ENCODE measurements at places on chromosomes 16 and 17.

DNA sequence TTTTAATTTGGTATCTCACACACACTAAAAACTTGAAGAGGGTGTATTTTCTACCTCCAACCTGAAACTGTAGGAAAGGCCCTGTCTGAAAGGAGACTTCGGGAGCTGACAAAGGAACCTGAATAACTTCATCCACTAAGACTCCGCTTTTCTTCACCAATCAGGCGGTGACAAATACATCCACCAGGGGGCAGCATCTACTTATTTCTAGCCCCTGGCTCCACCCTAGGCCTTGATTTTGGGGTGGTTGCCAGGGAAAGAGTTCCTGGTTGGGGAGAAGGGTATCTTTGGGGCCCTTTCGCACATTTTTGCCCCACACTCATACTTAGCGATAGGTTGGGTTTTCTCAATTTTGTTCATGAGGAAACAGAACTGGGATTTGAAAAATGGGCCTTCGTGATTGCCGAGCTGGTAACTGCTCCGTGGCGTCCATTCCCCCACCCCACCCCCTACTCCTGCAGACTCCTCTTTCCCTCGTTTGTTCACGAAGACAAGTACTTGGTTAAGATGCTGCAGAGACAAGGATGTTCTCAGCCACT, 4.8 kb upstream of the ARL4D start:
- peak; percentile 82 for DNase-seq

GRCh38 chr17:330993-331701, 21.5 kb downstream of the RPH3AL start:
- no peak for DNase-seq

DNA sequence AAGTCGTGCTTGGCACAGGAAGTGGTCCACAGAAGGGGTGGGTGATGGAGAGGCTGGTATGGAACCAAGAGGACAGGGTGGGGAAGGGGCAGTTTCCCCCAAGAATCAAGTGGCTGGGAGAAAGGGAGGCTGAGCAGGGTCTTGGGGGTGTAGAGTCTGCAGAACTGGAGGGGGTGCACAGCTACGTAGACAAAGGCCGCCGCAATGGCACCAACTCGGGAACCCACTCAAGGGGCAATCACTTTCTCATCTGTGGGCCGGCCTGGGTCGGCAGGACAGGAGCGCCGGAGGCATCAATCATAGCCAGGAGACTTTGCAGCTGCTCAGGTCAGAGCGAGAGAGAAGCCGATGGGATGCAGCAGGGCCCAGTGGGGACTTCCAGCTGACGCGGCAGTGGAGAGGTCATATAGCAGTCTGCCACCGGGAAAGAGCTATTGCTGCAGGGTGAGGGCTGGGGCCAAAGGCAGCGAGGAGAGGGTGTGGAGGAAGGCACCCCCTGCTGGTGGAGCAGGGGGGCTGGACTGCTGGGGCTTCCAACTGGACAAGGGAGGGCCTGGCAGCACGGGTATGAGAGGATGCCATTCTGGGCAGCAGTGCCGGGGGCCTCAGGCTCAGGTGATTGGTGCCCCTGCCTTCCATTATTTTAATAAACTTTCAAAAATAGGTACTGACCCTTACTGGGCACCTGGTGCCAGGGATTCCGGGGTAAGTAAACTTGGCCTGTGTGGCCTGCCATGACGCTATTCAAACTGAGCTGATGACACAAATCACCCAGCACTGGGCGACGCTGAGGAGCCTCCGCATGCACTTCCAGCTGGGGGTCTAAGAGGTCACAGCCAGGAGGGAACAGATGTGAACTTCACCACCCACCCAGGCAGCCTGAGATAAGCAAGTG, 52.5 kb upstream of the MTSS2 start:
- DNase-seq, result no peak

DNA sequence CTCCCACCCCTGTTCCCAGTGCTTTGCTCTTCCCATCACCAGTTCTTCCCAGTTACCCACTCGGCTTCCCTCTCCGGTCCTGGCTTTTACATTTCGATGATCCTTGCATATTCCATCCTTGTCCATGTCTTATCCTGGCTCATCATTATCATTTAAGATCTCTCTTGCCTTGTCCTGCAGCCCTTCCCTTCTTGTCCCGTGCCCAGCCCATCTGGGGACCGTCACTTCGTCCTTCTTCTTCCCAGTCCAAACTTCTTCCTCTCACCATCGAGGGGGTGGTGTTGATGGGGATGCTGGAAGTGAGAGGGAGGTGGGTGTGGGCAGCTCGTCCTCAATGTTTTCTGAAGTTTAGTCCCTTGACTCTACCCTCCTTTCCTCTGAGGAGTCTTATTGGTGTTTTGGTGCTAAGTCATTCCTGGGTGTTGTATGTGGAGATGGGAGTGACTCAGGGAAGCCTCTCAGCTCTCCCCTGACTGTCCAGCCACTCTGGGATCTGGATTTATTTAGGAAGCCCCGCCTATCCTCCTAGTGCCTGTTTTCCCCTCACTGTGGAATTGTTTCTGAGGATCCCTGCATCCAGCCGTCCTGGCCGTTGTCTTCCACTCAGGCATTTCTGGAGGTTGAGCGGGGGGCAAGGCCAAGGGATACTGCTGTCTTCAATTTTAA, 975 bp downstream of the SNX29 start:
- DNase-seq, result no peak

GRCh38 chr17:41478237-41478636, 2.7 kb downstream of the KRT35 start:
- no peak for DNase-seq

DNA sequence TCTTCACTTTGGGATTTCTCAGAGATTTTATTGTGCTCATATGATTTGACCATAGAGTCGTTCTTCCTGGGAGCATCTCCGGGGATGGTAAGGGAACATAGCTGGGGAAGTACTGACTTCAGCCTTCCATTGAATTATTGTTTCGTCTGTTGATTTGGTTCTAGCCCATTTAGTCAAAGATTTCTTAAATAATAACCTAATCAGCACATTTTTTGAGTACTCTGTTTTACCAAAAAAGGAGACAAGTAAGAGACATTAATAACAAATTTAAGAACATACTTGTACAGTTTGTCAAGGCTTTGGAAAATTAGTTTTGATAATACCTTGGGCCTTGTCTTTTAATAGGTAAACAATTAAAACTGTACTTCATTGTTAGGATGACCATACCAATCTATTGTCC, 78.0 kb downstream of the CDRT15 start:
- DNase-seq, result no peak

GRCh38 chr16:23952971-23953300, 117.2 kb downstream of the PRKCB start:
- no peak for DNase-seq

- DNase-seq, result no peak
Observed at GRCh38 chr17:50133028-50133768, 3.2 kb upstream of the SAMD14 start.

- no peak for DNase-seq
Observed at GRCh38 chr17:1087381-1088241, 90.7 kb downstream of the TIMM22 start.

GRCh38 chr16:30964574-30965226, 7.1 kb downstream of the SETD1A start:
- no peak for DNase-seq

DNA sequence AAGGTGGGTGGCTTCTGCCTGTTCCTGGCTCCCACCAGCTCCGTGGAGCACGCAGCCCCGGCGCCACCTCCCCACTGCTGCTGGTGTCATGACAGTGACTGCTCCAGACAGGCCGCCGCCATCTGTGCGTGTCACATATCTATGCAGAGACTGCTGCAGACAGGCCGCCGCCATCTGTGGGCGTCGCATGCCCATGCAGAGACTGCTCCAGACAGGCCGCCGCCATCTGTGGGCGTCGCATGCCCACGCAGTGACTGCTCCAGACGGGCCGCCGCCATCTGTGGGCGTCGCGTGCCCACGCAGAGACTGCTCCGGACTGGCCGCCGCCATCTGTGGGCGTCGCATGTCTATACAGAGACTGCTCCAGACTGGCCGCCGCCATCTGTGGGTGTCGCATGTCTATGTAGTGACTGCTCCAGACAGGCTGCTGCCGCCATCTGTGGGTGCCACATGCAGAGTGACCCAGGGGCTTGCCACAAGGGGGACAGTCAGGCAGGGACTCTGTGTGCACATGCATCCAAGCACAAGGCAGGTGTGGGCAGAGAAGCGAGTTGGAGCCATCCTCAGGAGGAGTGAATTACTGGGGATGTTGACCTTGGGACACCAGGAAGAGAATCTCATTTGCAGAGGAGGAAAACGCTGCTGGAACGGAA, 3.3 kb upstream of the FN3KRP start:
- DNase-seq, result no peak

DNA sequence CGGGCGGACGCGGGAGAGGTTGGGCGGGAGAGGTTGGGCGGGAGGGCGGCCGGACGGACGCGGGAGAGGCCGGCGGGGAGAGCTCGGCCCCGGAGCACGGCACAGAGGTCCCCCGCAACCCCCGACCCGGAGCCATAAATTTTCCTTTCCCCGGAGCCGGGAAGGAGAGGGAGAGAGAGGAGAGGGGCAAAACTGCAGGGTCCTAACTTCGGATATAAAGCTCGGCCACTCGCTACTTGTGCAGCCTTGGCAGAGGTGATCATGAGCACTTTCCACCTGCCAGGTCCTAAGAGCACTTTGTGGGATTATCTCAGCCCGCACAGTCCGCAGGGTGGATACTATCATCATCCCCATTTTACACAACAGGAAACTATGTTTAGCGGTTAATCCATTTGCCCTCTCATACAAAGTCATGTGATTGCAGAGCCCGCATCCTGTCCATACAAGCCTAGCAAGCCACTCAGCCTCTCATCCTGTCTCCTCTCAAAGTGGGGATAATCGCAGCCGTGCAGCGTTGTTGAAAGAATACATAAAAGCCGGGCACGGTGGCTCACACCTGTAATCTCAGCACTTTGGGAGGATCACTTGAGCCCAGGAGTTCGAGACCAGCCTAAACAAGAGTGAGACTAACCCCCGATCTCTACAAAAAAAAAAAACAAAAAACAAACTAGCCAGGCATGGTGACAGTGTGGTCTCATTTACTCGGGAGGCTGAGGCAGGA, 780 bp upstream of the DCAKD start:
- no peak for DNase-seq

DNA sequence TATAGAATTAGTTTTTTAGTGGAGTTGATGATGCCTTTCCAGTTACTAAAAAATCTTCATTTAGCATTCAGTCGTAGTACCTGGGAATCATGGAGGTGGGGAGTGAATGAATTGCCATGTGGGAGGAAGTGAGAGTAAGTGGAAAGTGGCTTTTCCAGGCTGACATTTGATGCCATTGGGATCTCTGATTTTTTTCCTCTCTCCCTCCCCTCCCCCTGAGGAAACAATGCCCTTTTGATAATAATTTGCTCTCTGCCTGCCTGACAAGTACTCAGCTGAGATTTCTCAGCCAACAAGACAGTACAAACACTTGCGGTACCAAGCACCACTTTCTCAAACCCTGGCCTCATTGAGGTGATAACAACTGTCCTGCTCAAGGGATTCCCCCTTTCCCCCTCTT, 2.2 kb downstream of the UBE2Z start:
- no peak for DNase-seq

DNA sequence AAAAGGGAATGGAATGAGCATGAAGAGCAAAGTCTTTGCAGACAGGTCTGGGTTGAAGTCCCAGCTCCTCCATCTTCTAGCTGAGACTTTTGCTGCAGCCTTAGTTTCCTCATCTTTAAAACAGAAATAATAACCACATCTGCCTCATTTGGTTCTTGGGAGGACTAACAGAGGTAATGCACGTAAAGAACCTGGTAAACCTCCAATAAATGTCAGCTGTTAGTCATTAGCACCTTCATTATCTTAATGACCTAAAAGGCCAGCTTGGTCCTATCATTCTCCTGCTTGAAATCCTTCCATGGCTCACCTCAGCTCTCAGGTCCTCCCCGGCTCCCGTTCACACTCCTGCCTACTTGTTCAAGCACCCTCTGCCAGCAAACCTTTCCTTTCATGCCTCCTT, 51.8 kb downstream of the SKAP1 start:
- DNase-seq, result no peak

DNA sequence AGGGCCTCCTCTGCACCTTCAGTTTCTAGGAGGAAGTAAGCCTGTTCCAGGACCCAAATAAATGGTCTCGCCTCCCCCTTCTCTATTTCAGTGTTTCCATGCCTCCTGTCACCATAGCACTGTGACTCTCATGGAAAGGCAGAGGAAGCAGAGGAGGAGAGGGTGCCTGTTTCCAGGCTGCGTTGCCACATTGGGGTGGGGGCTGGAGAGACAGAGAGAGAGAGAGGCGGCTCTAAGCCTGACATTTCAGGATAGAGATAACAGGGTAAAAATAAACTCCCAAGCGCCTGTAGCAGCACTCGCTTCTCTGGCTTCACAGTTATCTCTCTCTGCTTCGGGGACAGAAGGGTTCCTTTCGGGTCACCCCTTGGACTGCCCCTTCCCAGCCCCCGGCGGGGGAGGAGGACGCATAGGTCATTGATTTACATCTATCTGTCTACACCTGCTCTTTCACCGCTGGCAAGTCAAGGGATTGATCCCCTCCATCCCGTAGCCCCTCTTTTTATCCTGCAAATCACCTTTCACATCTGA, 71.2 kb upstream of the MRTFB start:
- DNase-seq, result no peak

DNA sequence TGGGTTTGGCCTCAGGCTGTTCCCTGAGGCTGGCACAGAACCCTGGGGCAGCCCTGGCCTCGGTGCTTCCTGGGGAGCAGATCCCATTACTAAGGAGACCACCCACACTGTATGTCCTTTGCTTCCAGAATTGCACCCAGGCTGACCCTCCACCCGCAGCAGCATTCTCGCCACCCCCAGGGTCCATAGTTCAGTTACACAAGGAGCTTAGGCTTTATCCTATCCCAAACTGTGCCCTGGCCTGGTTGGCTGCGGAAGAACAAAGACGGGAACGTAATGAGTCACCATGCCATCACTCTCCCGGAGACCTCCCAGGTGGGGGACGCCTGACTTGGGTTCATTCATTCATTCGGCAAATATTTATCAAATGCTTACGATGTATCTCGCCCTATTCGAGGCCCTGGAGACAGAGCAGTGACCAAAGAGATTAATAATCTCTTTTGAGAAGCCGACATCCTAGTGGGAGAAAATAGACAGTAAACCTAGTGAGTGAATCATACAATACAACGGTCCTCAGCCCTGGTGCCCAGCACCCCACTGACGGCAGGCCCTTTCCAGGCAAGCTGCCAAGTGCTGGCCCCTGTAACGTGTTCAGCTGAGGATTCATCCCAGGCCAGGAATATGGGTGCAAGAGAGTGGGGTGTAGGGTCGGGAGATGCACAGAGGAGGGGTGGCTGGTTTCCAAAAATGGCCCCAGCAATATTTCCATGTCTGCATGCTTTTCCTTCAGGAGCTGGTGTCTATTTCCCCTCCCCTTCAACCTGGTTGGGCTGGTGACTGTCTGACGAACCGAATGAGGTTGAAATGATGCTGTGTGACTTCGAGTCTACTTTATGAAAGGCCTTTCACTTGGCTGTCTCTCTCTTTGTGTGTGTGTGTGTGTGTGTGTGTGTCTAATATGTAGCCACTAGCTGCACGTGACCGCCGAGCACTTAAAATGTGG, 134.2 kb downstream of the MGAT5B start:
- DNase-seq, result no peak

- DNase-seq, result no peak
Observed at GRCh38 chr17:51510940-51511339, 250.6 kb downstream of the UTP18 start.
